ENCODE measurements at places on chromosomes 2 and 18. TPM values are rescaled to one million over a fixed set of nuclear protein-coding genes. Genes with fewer than 3 reads are reported as not detected.

DNA sequence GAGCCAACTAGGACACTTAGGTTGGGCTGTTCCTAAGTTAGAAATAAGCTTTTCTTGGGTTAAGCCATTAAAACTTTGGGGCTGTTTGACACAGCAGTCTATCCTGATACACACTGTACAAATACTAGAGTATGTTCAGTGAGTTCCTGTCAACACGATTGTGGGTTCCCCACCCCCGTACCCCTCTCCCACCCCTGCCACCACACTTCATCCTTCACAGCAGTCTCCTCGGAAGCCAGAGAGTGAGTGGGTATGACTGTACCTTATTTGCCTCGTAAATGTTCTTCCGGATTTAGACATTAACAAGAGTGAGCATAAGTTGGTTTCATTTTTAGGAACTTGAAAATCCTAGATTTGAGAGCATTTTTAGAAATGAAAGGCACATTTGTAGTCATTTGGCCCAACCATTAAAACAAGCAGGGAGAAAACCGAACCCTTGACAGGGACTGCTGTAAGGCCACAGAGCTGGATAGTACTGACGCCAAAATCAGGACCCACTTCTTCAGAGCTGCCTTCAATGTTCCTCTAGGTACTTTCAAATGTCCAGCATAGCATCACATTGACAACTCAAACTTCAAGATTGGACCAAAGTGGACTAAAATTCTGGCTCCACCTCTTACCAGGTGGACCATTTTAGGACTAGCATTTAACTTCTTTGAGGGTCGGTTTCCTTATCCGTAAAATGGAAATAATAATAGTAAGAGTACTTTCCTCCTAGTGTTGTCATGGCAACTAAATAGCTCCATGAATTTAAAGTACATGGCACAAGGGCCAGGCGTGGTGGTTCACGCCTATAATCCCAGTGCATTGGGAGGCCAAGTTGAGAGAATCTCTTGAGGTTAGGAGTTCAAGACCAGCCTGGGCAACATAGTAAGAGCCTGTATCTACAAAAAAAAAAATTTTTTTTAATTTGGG lies 166.3 kb upstream of the SERTAD2 start:
- no peaks in the 10 kb centered on the region for H3K36me3 ChIP-seq
- peak overlapping the region; percentile 80 for H3K27ac ChIP-seq
- peak overlapping the region; percentile 19 for H3K4me3 ChIP-seq
- H3K27me3 ChIP-seq = no peaks in the 10 kb centered on the region

DNA sequence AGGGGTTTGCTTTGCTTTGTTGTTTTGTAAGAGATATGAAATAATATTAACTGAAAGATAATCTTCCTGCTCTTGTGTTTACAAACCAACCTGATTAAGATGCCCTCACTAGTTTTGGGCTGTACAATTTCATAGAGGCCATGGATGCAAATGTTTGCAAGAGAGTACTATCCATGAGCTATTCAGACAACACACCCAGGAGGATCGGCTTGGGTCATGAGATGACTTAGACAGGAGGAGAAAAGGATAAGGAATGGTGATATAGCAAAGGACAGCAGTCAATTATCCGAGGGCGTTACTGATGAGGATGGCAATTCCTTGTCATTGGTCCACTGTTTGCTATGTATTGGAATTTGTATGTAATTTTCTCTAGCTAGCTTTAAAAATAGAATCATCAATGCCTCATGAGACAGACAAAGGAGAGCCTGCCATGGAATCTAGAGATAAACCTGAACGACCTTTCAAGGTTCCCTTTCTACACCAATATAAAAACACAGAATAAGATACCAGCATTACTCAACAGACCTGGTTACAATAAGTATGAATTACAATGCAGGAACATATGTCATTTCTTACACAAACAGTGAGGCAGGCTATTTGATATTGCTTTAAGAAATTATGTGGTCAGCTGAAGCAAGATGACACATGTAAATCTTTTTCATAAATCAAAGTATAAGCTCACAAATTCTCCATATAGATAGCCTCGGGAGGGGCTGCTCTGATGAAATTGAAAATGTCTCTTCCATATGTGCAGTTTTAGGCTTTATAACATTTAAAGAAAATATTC lies 54.4 kb upstream of the SOS1 start:
- no peaks in the 10 kb centered on the region for H3K4me1 ChIP-seq
- no peaks in the 10 kb centered on the region for H3K27me3 ChIP-seq
- no peak for DNase-seq

GRCh38 chr18:63192885-63193349 lies 126.7 kb downstream of the BCL2 start:
- no peaks in the 10 kb centered on the region for H3K4me1 ChIP-seq
- no peak overlapping the region for H3K27ac ChIP-seq
- DNase-seq = no peak

- peak overlapping the region; percentile 7 for H3K4me3 ChIP-seq
- no peaks in the 10 kb centered on the region for H3K27me3 ChIP-seq
- peak; percentile 95 for DNase-seq
- H3K4me1 ChIP-seq = peaks cover 75% of the 10 kb centered on the region
- H3K27ac ChIP-seq = peak overlapping the region; percentile 96
Measured at GRCh38 chr2:98483257-98483861, 38.7 kb downstream of the INPP4A start.

DNA sequence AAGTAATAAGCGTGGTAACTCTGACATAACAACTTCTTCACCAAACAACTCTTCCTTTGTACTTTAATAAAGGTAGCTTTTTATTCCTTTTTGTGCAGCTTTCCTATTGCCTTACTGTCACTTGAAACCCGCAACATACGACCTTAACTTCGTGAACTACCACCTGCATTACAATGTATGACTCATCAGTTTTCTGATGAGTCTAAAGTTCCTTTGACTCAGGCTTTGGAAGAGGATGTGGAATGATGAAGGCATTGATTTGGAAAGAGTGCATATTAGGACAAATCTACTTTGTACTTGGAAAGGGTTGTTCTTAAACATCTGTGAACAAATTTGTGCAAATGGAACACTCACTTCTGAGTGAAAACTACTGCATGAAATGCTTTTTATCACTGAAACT lies 1012.1 kb downstream of the TMEM182 start:
- no peaks in the 10 kb centered on the region for H3K36me3 ChIP-seq
- 0 out of 2 replicates have a peak, but pooled peaks cover 7% of the 10 kb centered on the region for H3K27me3 ChIP-seq
- H3K4me1 ChIP-seq = 0 out of 2 replicates have a peak, but pooled peaks cover 4% of the 10 kb centered on the region

DNA sequence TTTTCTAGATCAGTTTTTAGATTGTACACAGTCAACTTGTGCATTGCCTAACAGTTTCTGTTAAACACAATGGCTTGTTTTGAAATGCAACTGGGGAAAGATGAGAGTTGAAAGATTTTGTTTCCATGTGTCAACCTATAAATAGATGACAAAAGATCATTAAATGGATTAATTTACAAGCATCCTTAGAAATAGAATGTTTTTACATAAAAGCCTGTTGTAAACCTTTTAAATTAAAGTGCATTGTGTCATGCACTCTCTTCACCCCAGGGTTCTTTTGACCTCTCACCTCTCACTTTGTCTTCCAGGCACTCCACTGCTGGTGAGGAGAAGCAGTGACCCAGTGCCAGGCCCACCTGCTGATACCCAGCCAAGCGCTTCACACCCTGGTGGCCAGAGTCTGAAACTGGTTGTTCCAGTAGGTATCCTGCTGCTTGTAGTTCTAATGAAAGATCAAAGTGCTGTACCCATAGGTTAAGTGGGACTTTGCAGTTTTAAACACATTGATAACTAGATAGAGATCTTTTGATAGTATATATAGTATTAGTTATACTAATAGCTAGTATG lies 502.1 kb downstream of the PARD3B start:
- H3K4me3 ChIP-seq = no peak overlapping the region
- DNase-seq = no peak
- H3K36me3 ChIP-seq = no peaks in the 10 kb centered on the region

DNA sequence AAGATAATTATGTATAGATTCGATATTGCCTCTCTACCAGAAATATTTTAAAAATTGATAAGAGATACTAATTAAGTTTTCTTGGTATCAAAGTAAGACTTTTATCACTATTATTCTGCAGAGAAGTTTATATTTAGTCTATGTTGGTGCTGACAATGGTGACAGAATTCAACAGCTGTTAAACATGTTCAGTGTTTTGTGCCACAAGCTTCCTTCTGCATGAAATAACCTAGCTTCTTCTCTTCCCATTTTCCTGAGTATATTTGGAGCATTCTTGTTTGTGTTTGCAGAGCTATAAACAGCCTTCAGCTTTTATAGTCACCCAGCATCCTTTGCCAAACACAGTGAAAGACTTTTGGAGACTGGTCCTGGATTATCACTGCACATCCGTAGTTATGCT lies 229.2 kb upstream of the RAB12 start:
- no peak overlapping the region for H3K4me3 ChIP-seq
- no peaks in the 10 kb centered on the region for H3K4me1 ChIP-seq
- no peaks in the 10 kb centered on the region for H3K36me3 ChIP-seq
- H3K27ac ChIP-seq = no peak overlapping the region
- DNase-seq = no peak

NEB gene
- under 0.01 TPM for total RNA-seq

ST8SIA3 gene
- total RNA-seq = not detected

EVA1A gene
- total RNA-seq = 70.8 TPM

KCNJ3 gene
- not detected for total RNA-seq
